ENCODE measurements at places on chromosomes 3 and 15. TPM values are rescaled to one million over a fixed set of nuclear protein-coding genes. Genes with fewer than 3 reads are reported as not detected.

The SCG5 gene
- 0.39 TPM for total RNA-seq

The SI gene
- not detected for total RNA-seq

The SLC38A3 gene
- total RNA-seq: under 0.01 TPM

The GALNT15 gene
- 29.1 TPM for total RNA-seq

The C2CD4A gene
- total RNA-seq: 3.2 TPM

The IQGAP1 gene
- 145 TPM for total RNA-seq

The ATP2B2 gene
- total RNA-seq: not detected

The GPR27 gene
- not detected for total RNA-seq

The NTRK3 gene
- total RNA-seq: not detected
